Panc1 (cell line): ENCODE measurements at places on chromosomes 1 and 21. TPM values are rescaled to one million over a fixed set of nuclear protein-coding genes. Genes with fewer than 3 reads are reported as not detected.
A peak's percentile ranks its signal among the peaks of the same experiment; 100 is the strongest.

- no peak for DNase-seq
Observed at GRCh38 chr1:212030936-212031528, 4.3 kb downstream of the INTS7 start.

OR2L5 gene
- not detected for total RNA-seq

- no peak for DNase-seq
Observed at GRCh38 chr1:169091480-169091941, 15.0 kb upstream of the ATP1B1 start.

GRCh38 chr1:174469687-174470086 lies 21.9 kb downstream of the GPR52 start:
- no peak for DNase-seq

DNA sequence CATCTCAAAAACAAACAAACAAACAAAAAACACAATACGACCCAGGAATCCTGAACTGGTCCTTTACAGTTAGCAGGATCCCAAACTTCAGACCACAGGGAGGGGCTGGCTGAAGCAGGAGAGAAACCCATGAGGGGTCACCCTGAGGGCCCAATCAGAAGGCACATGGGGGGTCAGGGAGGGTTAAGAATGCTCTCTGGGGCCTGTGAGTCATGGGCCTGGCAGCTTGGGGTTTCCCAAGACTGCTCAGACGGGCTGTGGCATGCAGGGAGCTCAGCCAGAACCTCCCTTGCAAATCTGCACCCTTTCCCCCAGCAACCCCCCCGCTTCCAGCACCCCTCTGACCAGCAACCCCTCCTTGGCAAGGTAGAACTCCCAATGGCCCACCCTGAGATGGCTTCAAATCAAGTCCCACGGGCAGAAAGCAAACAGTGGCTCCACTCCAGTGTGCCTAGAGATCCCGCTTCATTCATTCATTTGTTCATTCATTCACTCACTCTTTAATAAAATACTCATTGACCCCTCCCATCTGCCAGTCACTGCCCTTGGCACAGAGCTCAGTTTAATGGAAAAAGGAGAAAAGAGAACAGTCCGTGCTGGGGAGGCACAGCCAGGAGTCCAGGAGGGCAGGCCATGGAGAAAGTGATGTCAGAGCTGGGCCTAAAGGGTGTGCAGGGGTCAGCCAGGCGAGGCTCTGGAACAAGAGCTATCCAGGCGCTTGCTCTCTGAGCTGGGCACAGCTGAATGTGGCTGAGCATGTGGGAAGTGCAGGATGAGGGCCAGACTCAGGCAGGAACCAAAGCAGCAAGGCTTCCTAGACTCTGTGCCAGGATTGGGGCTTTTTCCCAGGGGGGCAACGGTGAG lies 8.2 kb downstream of the UQCRHL start:
- peak; percentile 82 for DNase-seq
